ENCODE measurements at places on chromosomes 5 and 9.

GRCh38 chr5:57324181-57324580 lies 150.3 kb downstream of the GPBP1 start:
- DNase-seq = no peak

GRCh38 chr9:133351908-133352634 lies 4.1 kb downstream of the RPL7A start:
- DNase-seq = no peak

DNA sequence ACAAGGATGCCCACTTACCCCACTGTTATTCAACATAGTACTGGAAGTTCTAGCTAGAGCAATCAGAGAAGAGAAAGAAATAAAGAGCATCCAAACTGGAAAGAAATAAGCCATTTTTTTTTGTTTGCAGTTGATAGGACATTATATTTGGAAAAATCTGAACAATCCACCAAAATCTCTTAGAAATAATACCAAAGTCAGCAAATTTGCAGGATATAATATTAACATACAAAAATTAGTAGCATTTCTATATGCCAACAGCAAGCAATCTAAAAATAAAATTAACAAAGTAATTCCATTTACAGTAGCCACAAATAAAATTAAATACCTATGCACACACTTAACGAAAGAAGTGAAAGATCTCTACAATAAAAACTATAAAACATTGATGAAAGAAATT lies 599.3 kb downstream of the CDH9 start:
- no peak for DNase-seq

DNA sequence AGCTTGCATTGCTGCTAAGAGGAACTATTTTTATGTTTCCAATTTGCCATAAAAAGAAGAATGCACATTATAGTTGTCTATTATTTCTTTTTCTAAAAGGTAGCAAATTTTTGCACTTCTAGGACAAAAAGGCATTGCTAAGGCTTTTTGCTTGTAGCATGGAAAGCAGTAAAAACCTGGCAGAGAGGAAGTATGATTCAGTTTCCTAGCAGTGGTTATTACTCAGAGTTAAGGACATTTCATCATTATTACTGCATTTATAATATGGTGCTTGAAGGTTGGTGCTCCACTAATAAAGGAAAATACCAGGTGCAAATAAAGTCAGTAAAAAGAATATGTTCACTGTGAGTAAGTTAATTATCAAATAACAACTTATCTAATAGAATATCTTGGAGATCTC lies 179.8 kb upstream of the PLPPR1 start:
- no peak for DNase-seq

DNA sequence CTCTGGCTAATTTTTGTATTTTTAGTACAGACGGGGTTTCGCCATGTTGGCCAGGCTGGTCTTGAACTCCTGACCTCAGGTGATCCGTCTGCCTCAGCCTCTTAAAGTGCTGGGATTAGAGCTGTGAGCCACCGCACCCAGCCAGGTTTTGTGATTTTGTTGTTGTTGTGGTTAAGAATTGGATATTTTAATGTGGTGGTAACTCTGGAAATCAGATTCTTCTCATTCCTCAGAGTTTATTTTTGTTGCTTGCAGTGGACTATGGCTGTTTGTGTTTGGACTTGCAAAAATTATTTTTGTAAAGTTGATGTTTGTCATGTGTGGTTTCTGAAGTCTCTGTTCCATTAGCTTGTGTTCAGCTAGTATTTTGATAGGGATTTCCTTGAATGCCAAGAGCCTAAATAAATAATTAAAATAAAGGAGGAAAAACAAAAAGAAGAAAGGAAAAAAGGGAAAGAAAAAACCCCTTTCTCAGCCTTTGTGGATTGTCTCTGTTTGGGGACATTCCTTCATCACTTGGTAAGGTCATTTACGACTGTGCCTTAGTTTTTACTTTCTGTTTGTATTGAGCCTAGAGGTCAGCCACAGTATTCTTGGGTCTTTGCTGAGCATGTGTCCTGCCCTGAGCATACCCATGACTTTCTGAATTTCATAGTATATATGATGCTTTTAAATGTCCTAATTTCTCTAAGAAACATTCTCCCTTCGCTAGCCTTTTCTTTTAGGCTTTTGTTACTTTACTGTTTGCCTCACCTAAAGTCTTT lies 37.3 kb downstream of the PBX3 start:
- no peak for DNase-seq

GRCh38 chr9:71130521-71130920 lies 9.1 kb upstream of the TRPM3 start:
- DNase-seq = no peak

DNA sequence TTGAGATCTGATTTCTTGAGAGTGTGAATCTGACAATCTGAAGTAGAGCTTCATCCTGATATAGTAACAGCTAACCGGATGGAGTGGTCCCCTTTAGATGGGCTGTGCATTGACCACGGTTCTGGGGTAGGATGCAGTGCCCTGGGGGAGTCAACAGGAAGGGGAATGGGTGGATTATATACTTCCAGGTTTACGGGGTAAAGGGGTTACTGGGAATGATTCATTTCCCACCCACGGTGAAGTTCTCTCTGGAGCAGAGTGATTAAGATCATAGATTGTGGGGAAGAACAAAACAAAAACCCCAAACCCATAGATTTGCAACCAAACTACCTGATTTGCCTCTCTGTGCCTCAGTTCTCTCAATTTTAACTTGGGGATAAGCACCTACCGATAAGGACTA lies 1.5 kb upstream of the B4GALT7 start:
- DNase-seq = no peak

- DNase-seq = no peak
These were observed 302.6 kb upstream of the TAS2R1 start for GRCh38 chr5:9932770-9933169.

GRCh38 chr9:70574151-70574837 lies 159.8 kb upstream of the KLF9 start:
- DNase-seq = no peak

GRCh38 chr5:80747922-80748321 lies 93.1 kb upstream of the DHFR start:
- no peak for DNase-seq

- DNase-seq = no peak
These were observed 12.8 kb downstream of the FER start for GRCh38 chr5:108760512-108760911.

GRCh38 chr9:79672236-79672635 lies 100.5 kb downstream of the TLE4 start:
- DNase-seq = no peak

GRCh38 chr9:38060681-38061080 lies 8.3 kb downstream of the SHB start:
- DNase-seq = no peak

GRCh38 chr5:137696481-137696880 lies 39.4 kb downstream of the KLHL3 start:
- no peak for DNase-seq

DNA sequence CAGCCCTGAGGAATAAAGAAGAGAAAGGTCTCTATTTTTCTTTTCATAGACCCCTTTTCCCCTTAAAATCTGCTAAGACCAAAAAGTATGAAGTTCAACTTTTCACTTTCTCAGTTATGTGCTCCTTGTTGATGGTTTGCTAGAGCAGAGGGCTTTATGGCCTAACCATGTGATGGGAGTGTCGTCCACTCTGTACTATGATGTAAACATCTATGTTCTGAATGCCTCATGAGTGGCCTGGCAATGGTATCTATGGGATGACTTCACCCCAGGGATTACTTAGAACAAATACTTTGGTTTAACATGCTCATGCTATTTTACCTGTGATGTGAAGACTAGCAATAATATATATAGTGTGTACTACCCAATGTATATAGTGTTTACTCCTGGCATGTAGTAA lies 43.7 kb upstream of the MIER3 start:
- no peak for DNase-seq

- no peak for DNase-seq
These were observed 377.0 kb downstream of the GLIS3 start for GRCh38 chr9:3922846-3923245.

DNA sequence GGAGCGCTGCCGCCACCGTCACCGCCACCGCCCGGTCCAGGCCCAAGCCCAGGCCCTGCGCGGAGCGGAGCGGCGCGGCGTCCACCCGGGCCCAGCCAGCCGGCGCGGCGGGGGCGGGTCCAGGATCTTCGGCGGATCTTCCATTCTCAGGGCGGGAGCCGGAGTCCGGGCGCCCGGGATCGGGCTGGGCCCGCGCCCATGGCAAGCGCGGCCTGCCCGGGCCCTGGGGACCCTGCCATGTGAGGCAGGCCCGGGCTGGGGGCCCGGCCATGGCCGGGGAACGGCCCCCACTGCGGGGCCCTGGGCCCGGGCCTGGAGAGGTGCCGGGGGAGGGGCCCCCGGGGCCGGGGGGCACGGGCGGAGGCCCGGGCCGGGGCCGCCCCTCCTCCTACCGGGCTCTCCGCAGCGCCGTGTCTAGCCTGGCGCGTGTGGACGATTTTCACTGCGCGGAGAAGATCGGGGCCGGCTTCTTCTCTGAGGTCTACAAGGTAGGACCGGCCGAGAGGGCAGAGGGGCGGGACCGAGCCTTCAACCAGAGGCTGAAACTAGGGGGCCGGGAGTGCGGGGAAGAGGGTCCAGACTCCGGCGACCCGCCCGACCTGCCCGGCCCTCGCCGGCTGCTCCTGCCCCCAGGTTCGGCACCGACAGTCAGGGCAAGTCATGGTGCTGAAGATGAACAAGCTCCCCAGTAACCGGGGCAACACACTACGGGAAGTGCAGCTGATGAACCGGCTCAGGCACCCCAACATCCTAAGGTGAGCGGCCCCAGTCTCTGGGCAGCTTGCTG lies 482 bp downstream of the TESK1 start:
- no peak for DNase-seq

DNA sequence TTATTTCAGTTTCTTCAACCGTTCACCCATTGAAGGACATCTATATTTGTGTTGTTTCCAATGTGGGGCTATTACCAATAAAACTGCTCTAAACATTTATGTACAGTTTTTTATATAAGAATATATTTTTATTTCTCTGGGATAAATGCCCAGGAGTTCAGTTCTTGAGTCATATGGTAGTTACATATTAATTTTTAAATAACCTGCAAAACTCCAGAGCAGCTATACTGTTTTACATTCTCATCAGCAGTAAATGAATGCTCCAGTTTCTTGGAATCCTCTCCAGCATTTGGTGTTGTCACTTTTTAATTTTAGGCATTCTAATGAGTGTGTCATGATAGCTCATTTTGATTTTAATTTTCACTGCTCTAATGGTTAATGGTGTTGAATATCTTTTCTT lies 36.2 kb downstream of the CDK7 start:
- no peak for DNase-seq

- DNase-seq = peak; percentile 2
These were observed 7.9 kb downstream of the GABRP start for GRCh38 chr5:170791325-170791954.

- DNase-seq = no peak
These were observed 32.4 kb upstream of the NXNL2 start for GRCh38 chr9:88502552-88503034.

GRCh38 chr9:69412741-69413150 lies 87.7 kb downstream of the ENTREP1 start:
- no peak for DNase-seq

DNA sequence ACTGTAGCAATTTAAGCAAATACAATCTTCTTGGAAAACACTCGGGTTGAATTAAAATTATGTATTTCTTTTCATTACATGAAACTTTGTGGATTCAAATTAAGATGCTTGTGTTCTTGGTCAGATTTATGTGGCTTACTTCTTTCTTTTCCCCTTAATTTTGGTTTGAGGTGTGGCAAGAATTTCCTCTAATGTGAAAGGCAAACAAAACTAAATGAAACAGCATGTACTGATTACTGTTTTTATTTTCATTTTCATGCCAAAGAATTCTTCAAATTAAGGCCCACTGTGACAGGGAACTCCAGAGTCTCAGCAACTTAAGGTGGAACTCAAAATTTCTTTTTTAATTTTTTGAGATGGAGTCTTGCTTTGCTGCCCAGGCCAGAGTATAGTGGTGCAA lies at the start of gene OMD:
Gene OMD, minus strand, starts transcription at position 132 of the 400 bp plus-strand sequence. CDS start 6,913 bp downstream, outside the sequence.
- DNase-seq = no peak

GRCh38 chr5:14574096-14574495 lies 7.5 kb upstream of the OTULINL start:
- DNase-seq = no peak
